ENCODE measurements at places on chromosomes 11 and 22.

DNA sequence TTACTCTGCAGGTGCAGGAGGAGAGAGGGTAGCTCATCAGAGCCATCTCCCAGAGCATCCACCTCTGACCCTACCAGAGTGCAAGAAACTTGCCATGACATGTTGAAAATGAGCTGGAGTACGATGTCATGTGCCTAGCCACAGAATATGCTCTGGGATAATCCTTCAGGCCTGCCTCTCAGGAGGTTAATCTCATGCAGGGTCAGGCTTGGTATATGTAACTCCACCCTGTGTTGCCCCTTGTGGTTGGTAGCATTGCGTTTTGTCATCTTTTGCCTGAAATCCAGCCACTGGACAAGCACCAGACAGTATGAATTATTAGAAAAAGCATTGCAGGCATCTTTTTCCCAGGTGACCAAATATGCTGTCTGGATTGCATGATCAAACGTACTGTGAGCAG lies 36.2 kb downstream of the CNTF start:
- no peak for DNase-seq

DNA sequence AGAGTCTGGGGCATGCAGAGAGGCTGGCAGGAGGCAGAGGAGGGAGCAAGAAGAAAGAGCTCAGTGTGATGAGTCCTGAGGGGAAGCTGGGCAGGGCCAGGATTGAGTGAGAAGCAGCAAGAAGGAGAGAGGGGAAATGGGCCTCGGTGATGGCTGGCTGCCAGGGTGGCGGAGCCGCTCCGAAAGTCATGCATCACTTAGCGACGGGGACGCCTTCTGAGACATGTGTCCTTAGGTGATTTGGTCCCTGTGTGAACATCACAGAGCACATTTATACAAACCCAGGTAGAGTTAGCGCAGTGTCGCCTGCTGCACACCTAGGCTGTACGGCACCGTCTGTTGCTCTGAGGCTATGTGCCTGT lies 15.1 kb downstream of the TBC1D22A start:
- DNase-seq = no peak

- peak; percentile 76 for DNase-seq
Observed at GRCh38 chr22:32473388-32473952, 1.1 kb upstream of the FBXO7 start.

DNA sequence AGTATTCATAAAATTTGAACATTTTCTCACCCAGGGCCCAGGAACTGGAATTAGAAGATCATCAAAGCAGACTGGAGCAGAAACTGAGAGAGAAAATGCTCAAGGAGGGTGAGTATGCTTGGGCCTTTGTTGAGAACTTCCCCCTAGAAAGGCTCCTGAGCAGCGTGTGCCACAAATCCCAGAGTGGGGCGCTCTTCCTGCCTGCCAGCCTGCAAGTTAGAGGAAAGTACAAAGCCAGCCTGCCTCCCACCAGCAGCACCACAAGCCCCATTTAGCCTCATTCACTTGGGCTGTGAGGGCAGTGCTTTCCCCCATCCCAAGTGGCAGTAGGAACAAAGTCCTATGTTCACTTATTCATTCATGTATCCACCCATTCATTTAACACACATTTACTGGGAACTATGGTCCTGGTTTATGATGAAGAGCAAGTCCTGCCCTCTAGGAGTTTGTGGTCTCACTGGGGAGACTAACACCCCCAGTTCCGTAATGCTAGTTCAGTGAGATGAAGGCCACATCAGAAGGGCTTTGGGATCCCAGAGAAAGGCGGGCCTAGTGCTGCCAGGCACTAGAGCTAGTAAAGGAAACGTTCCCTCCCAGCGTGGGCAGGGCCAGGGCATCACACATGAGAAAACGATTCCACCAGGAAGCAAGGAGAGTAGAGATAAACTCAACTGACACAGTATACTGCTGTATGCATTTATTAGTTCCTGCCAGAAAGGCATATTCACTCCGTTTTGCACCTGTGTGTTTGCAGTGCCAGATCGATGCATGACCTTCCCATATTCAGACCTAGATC lies 22.4 kb upstream of the PARVA start:
- no peak for DNase-seq

GRCh38 chr22:32776802-32777201 lies 24.7 kb upstream of the TIMP3 start:
- no peak for DNase-seq

DNA sequence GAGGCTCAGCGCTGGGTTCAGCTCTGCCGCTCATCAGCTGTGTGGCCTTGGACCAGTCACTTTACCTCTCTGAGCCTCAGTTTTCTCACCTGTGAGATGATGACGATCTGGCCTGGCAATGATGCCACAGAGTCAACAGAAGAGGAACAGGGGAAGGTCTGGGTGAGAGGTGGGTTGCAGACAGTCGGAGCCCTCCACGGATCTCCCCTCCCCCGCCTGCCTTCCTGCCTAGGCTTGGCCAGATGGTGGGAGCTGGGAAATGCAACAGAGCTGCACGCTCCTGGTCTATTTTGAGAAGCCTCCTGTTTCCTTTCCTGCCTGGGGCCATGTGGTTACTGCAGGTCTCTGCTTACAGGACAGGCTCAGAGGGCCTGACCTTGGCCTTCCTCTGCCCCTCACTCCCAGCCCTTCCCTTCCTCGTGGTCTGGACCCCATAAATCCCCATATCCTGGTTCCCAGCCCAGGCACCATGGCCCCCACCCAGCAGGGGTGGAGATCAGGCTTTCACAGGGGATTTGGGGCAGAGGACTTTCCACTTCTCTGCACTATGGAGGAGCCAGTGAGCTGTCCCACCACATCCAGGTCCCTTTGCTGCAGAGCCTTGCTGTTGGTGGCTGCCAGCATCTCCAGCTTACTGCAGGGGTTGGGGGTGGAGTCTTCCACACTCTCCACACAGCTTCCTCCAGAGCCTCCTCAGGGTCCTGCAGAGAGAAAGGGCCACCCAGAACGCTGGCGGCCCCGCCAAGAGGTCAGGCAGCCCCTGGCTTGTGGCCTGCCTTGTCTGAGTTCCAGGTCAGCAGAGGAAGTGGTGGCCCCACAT lies 46.9 kb downstream of the C11orf96 start:
- peak; percentile 34 for DNase-seq

DNA sequence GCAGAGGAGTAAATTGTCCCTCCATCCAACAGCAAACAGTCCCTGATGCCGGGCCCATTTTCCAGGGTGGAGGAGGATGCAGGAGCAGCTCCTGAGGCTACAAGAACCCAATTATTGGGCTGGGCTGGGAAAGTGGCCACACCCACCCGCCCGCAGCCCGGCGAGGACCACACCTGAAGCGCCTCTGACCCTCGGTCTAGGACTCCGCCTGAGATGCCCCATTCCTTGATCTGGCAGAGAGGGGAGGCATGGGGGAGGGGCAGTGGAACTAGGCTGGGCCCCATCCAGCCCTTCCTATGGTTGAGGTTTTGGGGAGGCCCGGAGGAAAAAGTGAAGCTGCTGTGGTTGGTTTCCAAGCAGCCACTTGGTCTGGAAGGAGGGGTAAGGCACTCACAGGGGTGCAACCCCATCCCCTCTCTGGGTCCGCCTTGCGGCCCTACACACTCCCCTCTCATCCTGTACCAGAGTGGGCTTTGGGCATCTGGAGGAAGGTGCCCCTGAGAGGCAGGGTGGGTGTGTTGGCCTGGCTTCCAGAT lies 2.4 kb upstream of the LGALS1 start:
- no peak for DNase-seq

DNA sequence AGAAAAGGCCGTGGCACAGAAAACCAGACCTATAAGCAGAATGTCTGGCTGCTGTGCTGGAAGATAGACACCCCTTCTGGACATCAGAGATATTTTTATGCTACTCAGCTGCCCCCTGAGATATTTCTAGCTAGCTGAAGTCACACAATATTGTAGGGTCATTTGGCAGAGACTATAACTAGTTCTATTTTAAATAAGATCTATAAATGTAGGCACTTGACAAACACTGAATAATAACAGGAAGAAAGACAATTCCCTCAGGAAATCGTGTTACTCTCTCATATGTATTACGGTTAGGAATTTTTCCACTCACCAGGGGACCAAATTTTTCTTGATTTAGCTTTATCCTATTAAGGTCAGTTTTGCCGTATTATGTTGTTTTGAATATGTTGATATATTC lies 845.4 kb downstream of the OPCML start:
- DNase-seq = peak; percentile 12

DNA sequence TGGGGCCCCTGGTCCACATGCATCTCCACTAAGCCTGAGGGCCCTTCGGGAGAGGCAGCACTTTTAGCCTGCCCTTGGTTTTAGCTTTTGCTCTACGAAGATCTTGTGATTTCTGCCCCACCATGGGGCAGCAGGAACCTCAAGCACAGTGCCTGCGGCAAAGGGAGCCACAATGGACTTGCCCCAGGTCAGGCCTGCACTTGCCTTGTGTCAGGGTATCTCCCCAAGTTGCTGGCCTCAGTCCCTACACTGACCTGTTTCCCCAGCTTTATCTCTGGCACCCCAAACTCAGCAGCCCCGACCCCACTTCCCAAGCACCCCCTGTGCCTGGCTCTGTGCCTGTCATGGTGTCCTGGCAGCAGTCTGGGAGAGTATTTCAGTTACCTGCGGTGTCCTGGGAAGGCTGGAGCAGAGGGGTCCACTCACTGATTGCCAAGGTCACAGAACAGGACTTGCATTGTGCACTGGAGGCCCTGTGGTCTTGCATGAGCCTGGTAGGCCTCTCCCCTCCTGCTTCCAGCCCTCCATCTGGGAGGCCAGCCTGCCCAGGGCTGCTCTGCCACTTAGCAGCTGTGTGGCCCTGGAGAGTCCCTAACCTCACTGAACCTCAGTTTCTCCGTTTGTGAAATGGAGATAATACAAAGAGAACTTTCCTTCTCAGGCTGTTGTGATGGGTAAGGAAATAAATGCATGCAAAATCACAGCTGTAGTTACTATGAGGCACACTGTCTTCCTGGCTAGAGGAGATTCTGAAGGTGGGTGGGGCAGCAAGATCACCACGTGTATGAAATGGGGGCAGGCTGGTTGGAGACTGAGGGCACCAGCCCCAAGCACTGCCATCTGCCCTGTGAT lies 3.6 kb upstream of the AIFM3 start:
- DNase-seq = no peak
